ENCODE measurements at places on chromosomes 1 and 21.
A peak's percentile ranks its signal among the peaks of the same experiment; 100 is the strongest.

GRCh38 chr1:152582647-152583046 lies 2.3 kb upstream of the LCE3D start:
- DNase-seq = no peak

DNA sequence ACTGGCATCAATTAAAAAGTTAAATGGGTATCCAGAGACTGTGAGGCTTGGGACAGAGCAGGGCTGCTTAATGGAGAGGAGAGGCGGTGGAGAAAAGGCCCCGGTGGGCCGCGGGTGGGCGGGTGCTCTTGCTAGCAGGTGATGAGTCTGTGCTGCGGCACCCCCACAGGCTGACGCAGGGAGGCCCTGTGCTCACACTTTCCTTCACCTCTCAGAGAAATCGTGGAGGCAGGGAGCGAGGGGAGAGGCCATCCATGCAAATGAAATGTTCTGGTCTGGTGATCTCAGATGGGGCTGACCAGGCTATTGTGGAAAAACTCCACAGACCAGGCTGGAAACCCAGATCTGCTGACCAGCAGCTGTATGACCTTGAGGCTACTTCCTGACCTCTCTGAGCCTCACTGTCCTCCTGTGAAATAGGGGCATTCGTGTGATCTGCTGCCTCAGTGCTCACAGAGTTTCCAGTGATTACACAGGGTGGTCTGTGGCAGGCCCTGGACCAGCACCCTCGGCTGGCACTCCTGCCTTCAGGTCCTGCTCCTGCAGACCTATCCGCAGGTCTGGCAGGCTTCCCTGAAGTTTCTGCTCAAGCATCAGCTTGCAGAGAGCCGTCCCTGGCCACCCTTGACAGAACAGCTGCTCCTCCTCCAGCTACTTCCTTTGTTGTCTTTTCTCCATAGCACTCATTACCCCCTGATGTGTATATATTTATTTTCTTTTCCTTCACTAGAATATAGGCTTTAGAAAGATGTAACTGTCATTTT lies 89.2 kb downstream of the BEND5 start:
- no peak for DNase-seq

- no peak for DNase-seq
Observed at GRCh38 chr21:35857095-35857494, 203.2 kb downstream of the SETD4 start.

DNA sequence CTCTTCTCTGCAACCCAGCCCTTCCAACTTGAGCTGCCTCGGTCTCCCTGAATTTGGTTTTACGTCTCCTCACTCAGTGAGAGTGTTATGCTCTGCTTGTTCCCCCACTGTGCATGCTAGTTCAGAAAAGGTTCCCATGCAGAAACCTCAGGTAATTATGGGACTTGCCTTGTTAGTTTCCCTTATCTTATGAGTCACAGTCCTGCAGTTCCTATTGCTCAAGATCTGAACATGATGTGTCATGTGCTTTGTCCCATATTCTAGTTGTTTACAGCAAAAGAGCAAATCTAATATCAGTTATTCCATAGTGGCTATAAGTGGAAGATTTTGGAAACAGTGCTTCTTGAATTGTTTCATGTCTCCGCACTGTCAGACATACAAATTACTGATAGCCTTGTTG lies 74.4 kb downstream of the DUSP10 start:
- peak; percentile 40 for DNase-seq

- DNase-seq = no peak
Observed at GRCh38 chr1:55585402-55585792, 370.2 kb upstream of the USP24 start.
